ENCODE measurements at places on chromosomes 4 and X. TPM values are rescaled to one million over a fixed set of nuclear protein-coding genes. Genes with fewer than 3 reads are reported as not detected.

DNA sequence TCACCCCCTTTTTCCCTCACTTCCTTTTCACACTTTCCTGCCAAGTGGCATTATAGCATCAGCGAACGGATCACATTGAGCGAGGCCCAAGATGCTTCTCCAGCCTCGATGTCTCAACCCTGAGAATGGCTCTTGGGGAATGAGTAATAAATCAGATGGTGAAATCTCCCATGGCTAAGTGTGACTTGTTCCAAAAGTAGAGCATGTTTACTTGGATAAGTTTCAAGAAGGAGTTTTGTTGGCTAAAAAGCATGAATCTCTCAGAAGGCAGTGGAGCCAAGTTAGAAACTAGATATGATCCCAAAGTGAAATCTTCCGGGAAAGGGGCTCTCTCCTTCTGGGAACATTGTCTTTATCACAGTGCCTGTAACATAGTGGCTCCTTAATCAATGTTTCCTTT lies 316.3 kb downstream of the CAMK2D start:
- H3K4me1 ChIP-seq, result peaks cover 27% of the 10 kb centered on the region
- no peaks in the 10 kb centered on the region for H3K27me3 ChIP-seq
- H3K36me3 ChIP-seq, result no peaks in the 10 kb centered on the region
- no peak overlapping the region for H3K4me3 ChIP-seq

DNA sequence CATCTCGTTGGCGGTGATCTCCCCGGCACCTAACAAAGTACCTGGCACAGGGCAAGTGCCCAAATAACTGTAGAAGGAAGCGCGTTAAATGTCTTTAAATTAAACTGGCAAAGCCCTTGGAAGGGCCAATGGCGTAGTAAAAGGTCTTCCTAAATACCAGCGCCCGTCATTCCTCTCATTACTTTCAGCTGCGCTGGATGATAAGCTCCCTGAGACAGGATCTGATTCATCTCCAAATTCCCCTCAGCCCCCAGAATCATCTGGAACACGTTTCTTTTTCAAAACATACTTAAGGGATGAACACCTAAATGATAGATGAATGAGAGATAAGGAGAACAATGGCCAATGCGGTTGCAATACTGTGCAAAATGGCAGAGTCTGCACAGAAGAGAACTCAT lies 95.1 kb downstream of the AFAP1 start:
- no peaks in the 10 kb centered on the region for H3K27me3 ChIP-seq
- peaks cover 30% of the 10 kb centered on the region for H3K4me1 ChIP-seq
- no peak overlapping the region for H3K27ac ChIP-seq
- no peak overlapping the region for H3K4me3 ChIP-seq
- peaks cover 14% of the 10 kb centered on the region for H3K36me3 ChIP-seq

- H3K27ac ChIP-seq, result peak overlapping the region; percentile 89
- DNase-seq, result no peak
- H3K4me3 ChIP-seq, result no peak overlapping the region
- H3K4me1 ChIP-seq, result peaks cover 22% of the 10 kb centered on the region
- H3K36me3 ChIP-seq, result peaks cover 4% of the 10 kb centered on the region
Measured at GRCh38 chr4:112120021-112120420, 25.2 kb upstream of the FAM241A start.

- no peak for DNase-seq
- peak overlapping the region; percentile 51 for H3K27ac ChIP-seq
- H3K36me3 ChIP-seq, result peaks cover 32% of the 10 kb centered on the region
- no peak overlapping the region for H3K4me3 ChIP-seq
- no peaks in the 10 kb centered on the region for H3K27me3 ChIP-seq
- H3K4me1 ChIP-seq, result peaks cover 37% of the 10 kb centered on the region
Measured at GRCh38 chr4:2923668-2924173, 39.5 kb downstream of the NOP14 start.

GRCh38 chr4:46524751-46525150 lies 134.8 kb upstream of the GABRA2 start:
- H3K4me3 ChIP-seq, result no peak overlapping the region
- no peaks in the 10 kb centered on the region for H3K4me1 ChIP-seq
- no peak for DNase-seq
- no peaks in the 10 kb centered on the region for H3K27me3 ChIP-seq
- H3K27ac ChIP-seq, result no peak overlapping the region
- no peaks in the 10 kb centered on the region for H3K36me3 ChIP-seq

DNA sequence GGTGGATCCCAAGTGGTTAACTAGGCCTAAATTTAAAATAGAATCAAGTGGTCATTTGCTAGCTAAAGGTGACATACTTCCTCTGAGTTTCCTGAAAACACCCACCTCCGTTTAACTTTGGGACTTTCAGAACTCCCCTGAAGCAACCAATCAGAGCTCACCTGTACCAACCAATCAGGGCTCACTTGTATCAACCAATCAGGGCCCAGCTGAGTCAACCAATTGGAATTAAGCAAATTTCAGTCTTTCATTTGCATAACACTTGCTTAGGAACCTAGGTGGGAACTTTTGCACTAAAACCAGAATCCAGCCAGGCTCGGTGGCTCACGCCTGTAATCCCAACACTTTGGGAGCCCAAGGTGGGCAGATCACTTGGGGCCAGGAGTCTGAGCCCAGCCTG lies 15.9 kb downstream of the GPC4 start:
- no peak for DNase-seq
- H3K27me3 ChIP-seq, result no peaks in the 10 kb centered on the region
- H3K36me3 ChIP-seq, result no peaks in the 10 kb centered on the region
- no peak overlapping the region for H3K27ac ChIP-seq
- H3K4me1 ChIP-seq, result peaks cover 5% of the 10 kb centered on the region

DNA sequence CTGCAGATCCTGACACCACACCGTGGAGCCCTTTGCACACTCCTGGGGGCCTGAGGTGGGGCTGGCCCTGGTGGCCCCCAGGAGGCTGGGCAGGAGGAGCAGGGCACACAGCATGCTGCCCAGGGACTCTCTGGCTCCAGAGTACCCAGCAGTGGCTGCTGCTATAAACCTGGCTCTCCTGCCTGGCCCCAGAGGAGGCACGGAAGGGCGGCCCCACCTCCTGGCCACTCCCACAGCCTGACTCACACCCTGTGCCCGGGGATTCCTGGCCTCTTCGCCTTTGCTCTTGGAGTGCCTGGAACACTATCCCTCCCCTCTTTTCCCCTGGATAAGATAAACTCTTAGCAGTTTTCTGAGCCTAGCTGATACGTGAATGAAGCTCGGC lies at the start of gene PSAPL1:
Gene PSAPL1, minus strand, starts transcription at position 165 of the 385 bp plus-strand sequence. Its CDS starts 51 bp downstream, at position 114.
- DNase-seq, result peak; percentile 39
- H3K27me3 ChIP-seq, result no peaks in the 10 kb centered on the region
- no peak within 1 kb of the TSS for H3K27ac ChIP-seq

DNA sequence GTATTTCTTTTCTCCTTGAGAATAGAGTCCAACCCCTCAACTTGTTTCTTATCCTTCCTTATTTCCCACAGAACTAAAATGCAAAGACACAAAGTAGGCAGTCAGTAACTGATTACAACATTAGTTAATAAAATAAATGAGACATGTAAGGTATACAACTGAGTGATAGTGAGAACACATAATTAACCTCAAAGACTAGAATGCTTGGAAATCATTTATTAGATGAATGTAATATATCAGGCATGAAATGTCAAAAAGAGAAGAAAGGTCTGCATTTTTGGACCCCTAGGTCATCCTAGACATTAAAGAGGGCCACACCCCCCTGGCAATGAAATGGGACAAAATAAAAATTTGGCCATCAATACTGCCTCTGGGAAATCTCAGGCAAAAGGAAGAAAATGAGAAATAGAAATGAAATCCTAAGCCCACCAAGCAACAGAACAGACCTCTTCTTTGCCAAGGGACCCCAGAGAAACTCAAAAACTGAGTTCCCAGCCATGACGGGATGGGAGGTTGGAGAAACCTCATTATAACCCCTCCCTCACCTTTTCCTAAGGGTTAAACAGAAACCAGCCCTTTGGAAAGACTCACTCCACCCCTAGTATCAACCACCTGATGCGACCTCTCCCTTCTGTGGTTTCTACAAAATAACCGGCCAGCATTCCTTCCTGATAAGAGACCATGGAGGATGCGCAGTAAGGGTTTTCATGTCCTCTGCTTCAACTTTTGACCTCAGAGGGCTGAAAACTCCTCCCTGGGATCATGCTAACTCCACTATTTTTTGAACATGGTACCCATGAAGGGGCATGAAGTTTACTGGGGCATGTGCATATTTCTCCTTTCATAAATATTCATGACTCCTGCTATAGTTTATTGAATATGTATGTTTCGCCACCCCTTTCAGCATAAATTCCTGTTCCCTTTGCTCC lies 90.0 kb upstream of the EXOC1L start:
- DNase-seq, result no peak
- no peaks in the 10 kb centered on the region for H3K36me3 ChIP-seq
- H3K4me1 ChIP-seq, result no peaks in the 10 kb centered on the region
- peaks cover 10% of the 10 kb centered on the region for H3K27me3 ChIP-seq

DNA sequence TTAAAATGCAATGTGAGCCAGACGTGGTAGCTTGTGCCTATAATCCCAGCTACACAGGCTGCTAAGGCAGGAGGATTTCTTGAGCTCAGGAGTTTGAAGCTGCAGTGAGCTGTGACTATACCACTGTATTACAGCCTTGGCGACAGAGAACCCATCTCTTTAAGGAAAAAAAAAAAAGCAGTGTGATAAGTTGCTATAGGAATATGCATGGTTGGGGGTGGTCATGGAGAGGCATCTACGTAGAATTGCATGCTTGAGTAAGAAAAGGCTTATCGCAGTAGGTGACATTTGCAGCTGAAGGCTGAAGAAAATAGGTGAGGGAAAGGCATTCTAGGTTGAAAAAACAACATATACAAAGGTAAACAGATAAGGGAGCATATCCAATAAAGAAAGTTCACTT lies 4.1 kb downstream of the DIAPH2 start:
- no peak overlapping the region for H3K4me3 ChIP-seq
- no peaks in the 10 kb centered on the region for H3K27me3 ChIP-seq
- DNase-seq, result no peak

GRCh38 chrX:140337263-140337662 lies 167.6 kb downstream of the SOX3 start:
- no peak overlapping the region for H3K4me3 ChIP-seq
- H3K27ac ChIP-seq, result no peak overlapping the region
- no peaks in the 10 kb centered on the region for H3K36me3 ChIP-seq
- DNase-seq, result no peak

GRCh38 chr4:5222951-5223350 lies 171.7 kb downstream of the STK32B start:
- H3K36me3 ChIP-seq, result no peaks in the 10 kb centered on the region
- DNase-seq, result no peak
- H3K27ac ChIP-seq, result no peak overlapping the region
- no peak overlapping the region for H3K4me3 ChIP-seq
- H3K4me1 ChIP-seq, result no peaks in the 10 kb centered on the region
- no peaks in the 10 kb centered on the region for H3K27me3 ChIP-seq

The SASH3 gene
- 98.7 TPM for total RNA-seq

The FRAS1 gene
- total RNA-seq, result not detected

The CASK gene
- 15.4 TPM for total RNA-seq

The NEUROG2 gene
- not detected for total RNA-seq

The GUCY2F gene
- total RNA-seq, result not detected

Data from activated naive CD4-positive, alpha-beta T cell treated with anti-CD3 and anti-CD28 coated beads for 36 hours (primary cell).